ENCODE measurements at places on chromosomes 1 and 21.

- DNase-seq = no peak
Observed at GRCh38 chr1:23645338-23645737, 46.3 kb upstream of the RPL11 start.

- DNase-seq = no peak
Observed at GRCh38 chr1:191889623-191890003, 268.6 kb upstream of the RGS18 start.

DNA sequence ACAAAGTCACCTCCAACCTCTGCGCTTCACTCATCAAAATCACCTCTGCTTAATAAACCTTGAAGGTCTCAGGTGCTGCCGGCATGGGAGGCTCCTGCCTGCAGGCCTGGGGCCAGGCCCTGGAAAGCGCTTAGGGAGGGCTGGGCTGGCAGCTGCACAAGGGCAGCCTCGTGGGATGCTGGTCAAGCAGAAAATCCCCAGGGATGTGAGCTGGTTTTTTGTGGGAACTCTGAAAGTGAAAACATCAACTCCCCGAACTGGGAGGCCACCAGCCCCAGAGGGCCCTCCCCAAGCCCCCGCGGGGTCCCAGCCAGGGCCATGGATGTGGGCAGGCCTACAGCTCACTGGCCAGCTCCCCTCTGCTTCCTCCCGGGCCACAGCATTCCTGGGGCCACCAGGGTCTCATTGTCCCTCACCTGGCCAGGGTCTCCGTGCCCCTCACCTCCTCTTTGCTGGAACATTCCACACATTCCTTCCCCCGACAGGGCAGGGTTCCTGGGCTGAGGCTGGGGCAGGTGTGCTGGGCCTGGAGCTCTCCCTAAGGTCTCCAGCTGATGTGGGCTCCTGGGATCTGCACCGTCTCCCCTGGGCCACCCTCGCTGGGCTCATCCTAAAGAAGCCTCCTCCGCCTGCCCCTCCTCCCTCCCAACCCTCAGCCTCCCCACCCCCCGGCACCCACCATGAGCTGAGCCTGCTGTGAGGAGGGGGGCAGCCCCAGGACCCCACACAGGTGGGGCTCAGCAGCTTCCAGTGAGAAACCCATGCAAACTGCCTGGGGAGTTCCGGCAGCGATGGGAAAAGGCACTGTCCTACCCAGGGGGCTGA is 36.0 kb upstream of the POFUT2 start:
- DNase-seq = no peak

DNA sequence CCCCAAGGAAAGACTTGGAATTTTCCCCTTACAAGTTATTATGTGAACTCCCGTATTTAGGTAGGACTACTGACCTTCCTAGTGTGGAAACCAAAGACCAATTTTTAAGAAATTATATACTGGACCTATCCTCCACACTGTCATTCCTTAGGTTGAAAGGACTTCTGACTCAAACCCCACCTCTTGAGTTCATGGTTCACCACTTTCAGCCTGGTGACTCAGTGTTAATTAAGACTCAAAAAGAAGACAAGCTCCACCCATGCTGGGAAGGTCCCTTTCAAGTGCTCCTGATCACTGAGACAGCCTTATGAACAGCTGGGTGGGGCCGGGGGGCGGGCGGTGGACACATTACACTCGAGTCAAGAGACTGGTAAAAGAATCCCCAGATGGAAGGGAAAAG is 113.2 kb downstream of the LRRC53 start:
- DNase-seq = no peak

- DNase-seq = peak; percentile 77
Observed at GRCh38 chr1:145997016-145997717, 788 bp upstream of the TXNIP start.

GRCh38 chr1:212792396-212792908 is 758 bp downstream of the TATDN3 start:
- no peak for DNase-seq

- no peak for DNase-seq
Observed at GRCh38 chr1:46077644-46078043, 54.8 kb downstream of the PIK3R3 start.

DNA sequence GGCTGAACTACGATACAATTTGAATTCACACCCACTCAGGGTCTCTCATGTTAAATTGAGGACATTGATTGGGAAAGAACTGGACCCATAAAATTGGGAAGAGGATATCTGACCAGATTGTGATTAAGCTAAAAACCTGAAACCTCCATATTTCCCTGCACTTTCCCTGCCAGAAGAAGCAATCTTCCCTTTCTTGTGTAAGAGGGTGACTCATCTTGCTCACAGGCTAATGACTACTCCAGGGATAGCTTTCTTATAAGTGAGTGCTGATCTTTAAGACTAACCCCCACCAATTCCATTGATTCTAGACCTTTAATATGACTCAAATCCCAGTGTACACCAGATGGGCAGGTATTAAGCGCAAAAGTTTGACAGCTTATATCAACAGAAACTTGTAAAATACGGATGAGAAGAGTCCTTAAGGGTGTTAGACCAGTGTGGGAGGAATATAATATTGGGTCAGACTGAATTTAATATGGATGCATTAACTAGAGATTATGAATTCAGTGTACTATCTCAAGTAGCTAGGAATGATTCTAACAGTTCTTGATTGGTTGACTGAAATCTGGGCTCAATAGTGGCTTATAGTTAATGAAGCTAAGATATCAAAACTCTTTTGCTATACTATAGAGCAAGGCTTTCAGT is 12.1 kb upstream of the SGIP1 start:
- no peak for DNase-seq

DNA sequence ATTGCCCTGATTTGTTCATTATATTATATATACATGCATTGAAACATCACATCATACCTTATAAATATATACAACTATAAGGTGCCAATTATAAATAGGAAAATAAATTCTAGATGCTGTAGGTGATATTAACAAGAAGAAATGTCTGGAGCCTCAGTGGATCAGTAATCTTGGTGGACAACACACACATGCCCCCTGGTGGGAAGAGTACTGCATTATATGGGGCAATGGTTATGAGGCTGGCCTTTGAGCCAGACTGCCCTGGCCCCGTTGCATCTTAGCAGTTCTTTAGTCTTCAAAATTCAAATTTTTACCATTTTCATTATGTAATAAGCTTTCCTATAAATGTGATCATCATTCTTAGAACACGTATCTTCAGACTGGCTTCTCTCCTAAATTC is 335.0 kb upstream of the GREM2 start:
- no peak for DNase-seq

- no peak for DNase-seq
Observed at GRCh38 chr1:240515505-240515904, 96.5 kb downstream of the GREM2 start.

DNA sequence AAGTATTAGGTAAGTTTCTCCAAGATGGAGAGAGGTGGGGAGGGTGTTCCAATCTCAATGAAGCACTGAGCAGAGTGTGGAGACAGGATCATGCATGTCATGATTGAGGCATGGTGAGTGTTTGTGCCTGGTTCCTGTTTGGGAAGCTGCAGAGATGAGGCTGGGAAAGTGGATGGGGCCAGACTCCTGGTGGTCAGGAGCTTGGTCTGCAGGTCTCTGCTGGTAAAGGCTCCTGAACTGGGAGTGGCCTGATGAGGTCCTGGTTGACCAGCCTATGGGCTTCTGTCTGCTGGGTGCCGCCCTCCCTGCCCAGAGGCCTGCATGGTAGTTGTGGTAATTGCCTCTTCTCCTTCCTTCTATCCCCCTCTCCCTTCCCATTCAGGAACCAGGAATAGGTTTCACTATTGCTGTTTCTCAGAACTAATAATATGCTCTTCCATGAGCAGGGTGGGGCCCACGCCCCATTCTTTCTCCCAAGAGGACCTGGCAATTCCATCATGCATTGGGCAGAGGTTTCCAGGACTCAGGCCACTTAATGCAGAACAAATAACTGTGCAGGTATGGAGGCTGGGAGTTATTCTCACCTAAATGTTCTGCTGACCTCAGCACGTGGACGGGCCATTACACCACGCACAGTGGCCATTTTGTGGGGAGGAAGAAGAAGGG is 24.5 kb downstream of the PROK1 start:
- DNase-seq = no peak

GRCh38 chr21:15077529-15078145 is 12.8 kb upstream of the NRIP1 start:
- no peak for DNase-seq

DNA sequence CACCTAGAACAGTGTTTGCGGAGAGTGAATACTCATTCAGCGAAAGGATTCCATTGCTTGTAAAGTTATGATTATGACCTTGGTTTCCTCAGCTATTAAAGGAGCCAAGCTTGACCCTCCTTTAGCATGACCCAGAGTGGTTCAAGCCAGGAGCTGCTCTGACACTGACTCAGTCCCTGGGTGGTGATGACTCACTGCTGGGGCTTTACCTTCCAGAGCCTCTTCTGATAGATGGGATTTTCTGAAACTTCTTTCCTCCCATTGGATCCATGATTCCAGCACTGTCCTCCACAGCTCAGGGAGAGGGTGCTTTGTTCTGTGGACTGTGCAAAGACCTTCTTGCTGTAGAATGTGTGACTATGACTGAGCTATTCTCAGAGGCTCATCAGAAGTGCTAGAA is 77.4 kb downstream of the S1PR1 start:
- DNase-seq = no peak

DNA sequence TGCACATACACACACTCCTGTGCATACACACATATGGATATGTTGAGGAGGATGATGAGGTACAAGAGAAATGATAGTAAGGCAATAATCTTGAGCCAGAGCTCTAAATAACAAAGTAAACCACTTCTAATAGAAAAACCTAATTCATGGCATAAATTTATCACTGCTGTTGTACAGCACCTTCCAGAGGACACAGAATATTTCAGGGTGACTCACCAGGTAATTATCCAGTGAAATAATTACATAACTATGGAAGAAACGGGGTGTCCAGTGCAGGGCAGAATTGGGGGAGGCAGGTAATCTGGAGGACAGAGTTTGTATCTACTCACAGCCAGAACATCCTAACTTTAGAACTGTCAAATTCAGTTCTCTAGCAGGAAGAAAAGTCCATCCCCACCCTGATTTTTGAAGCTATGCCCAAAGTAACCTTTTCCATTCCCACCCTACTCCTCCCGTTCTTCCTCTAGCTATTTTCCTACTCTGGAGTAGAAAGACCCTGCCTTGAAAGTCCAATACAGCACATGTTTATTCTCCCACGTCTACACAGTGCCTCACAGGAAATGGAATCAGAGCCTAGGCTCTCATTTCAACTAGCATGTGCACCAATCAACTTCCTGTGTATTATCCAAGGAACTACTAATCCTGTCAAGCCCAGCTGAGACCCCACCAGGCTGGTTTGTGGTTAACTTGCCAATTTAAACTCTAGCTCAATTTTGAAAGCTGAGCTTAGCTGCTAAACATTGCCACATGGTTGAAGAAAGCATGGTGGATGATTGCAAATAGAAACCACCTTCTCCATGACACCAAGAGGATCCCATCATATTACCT is 96.6 kb downstream of the PTPN14 start:
- no peak for DNase-seq

GRCh38 chr1:4175566-4176405 is 275.7 kb upstream of the C1orf174 start:
- no peak for DNase-seq

- DNase-seq = no peak
Observed at GRCh38 chr1:59767119-59767518, 47.6 kb upstream of the HOOK1 start.

DNA sequence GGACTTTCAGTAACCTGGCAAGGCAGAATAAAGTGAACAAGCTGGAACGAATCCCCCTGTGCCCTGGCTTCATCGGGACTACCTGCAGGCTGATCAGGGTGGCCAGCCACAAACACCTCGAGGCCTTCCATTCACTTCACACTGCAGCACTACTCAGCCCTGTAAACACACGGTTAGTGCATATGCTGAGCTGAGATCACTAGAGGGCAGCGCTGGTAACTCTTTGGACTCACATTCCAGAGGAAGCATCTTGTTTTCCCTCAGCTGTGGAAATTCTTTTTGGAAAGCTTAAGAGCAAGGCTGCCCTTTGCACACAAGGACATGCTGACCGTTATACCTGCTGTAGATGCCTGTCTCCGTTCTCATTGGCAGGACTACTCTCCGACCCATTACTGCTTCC is 32.1 kb downstream of the PCSK9 start:
- no peak for DNase-seq

DNA sequence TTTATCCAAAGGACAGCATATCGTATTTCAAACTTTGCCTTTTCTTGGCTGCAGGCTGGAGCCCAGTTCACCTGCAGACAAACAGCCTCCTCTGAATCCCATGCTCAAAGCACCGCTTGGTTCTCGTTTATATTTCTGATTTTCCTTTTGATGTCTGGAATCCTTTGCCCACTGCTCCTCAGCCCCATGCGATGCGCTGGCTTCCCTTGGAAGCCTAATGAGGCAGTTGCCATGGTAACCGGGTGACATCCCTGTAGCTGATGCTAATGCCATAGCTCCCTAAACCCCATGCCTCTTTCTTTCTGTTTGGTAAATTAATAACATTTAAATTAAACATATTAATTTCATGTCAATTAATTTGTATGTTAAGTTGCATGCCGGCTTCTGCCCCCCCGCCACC is 327.1 kb downstream of the PRDM2 start:
- DNase-seq = no peak

DNA sequence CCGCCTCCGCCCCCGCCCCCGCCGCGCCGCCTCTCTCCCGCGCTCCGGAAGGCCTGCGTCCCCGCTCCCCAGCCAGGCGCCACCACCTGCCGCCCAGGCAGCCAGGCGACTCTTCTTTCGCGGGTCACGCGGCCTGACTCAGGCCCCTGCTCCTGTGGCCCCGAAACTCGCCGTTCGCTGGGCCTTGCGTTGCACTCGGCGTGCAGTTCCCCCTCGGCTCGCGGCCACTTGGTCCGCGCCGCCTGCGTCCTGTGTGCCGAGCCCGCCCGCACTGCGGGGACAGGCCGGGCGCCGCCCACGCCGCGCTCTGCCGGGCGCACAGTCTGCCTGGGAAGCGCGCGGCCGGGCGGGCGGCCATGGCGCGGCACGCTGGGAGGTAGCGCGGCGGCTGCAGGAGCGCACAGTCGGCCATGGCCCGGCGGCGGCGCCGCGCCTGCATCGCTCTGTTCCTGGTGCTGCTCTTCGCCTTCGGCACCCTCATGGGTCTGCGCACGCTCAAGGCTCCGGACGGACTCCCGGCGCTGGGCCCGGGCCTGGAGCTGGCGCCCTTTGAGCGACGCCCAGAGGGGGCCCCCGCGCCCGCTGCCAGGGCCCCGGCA is at the start of gene MANEAL:
MANEAL (plus strand) TSS at position 75 of the 599 bp plus-strand sequence; CDS start at position 411, 336 bp downstream.
- no peak for DNase-seq

GRCh38 chr1:46595127-46595526 is 8.9 kb downstream of the MKNK1 start:
- DNase-seq = no peak

DNA sequence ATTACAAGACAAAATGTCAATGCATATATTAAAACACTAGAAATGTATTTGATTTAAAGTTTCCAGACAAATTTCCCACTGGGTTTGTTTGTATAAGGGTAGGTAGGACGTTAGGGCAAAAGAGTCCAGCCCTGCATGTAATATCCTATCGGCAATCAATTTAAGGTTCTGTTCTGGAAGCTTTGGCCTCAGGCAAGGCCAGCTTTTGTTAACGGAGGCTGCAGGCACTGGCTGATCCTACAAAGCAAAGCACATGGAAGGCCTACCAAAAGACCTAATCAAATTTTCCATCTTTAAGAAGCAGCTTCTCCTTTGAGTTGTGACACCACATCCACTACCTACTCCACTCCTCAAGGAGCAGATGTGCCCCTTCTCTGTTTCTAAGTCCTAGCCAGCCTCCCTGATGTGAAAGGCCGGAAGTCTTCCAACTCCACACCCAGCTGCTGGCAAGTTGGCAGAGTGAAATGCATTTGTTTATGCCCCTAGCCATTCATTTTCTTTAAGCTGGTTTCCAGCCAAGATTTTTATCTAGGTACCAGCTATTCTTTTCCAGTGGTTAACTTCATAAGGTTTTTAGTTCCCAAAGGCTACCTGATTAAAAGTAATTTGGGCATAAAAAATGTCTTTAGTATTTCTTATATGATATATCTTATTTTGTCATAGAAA is 452.6 kb downstream of the PTBP2 start:
- DNase-seq = no peak

Measured in CD4-positive, alpha-beta memory T cell (primary cell).